ENCODE measurements at places on chromosomes 12 and 14.
A peak's percentile ranks its signal among the peaks of the same experiment; 100 is the strongest.

DNA sequence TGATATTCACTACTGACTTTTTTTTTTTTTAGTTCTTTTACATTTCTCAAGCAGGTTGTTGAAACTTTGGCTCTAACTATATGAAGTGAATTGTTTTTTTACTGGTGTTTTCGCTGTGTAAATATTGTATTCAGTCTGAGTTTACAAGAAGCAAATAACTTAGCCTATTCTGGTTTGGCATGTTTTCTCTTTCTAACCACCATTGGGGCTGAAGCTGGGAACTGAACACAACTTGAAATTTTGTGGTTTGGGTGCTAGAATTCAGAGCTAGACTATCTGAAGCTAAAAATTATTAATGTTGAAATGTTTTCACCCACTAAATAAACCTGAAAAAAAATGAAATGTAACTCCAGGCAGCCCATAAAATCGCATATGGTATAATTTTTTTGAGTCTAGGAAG, 37.2 kb downstream of the RAD51B start:
- no peak for DNase-seq

DNA sequence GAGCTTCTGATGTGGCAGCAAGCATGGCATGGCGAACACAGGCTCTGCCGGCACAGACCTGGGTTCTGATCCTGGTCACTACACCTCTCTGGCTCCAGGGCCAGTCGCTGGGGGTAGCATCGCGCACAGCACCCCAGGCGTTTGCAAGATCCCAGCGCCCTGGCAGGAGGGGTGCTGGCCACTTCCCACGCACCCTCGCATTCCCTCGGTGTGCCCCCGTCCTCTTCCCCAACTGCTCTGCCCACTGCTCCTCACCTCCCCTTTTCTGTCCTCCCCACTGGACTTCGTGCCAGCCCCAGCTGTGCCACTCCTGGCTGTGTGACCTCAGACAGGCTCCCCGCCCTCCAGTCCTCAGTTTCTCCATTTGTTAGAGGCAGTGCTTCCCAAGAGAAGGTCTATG, 2.8 kb downstream of the CDK2AP1 start:
- DNase-seq: peak; percentile 51

- DNase-seq: no peak
Observed at GRCh38 chr14:92692822-92693226, 55.6 kb downstream of the LGMN start.

- DNase-seq: peak; percentile 94
Observed at GRCh38 chr12:6613776-6614512, 6.8 kb upstream of the CHD4 start.

DNA sequence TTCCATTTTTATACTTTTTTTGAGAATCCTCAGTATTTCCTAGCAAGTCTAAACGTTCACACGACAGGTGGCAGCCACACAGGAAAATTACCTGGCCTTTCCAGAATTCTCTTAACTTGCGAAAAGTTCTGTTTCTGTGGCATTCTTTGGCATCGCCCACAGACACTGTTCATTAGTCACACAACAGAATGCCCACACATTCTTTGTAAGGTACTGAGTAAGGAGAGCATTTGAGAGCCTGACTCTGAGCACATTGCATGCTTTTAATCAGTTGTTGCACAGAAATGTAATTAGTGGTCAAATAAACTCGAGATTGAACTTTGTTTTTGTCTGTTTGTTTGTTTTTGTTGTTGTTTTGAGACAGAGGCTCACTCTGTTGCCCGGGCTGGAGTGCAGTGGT, 52.4 kb downstream of the LMNTD1 start:
- DNase-seq: no peak

DNA sequence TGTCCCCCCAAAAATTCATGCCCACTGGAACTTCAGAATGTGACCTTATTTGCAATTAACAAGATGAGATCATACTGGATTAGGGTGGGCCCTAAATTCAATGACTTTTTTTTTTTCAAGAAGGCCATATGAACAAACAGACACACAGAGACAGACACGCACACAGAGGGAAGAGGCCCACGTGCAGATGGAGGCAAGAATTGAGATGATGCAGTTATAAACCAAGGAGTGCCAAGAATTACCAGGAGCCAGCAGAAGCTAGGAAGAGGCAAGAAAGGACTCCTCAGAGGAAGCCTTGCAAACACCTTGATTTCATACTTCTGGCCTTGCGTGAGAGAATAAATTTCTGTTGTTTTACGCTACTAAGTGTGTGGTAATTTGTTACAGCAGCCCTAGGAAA, 33.4 kb downstream of the NELL2 start:
- DNase-seq: no peak
